ENCODE measurements at places on chromosomes 11 and 22. TPM values are rescaled to one million over a fixed set of nuclear protein-coding genes. Genes with fewer than 3 reads are reported as not detected.

GRCh38 chr11:3000032-3000961, 8.2 kb upstream of the NAP1L4 start:
- DNase-seq, result peak; percentile 86

Gene OR5P2
- not detected for total RNA-seq

GRCh38 chr11:69644962-69645675, 4.2 kb downstream of the CCND1 start:
- DNase-seq, result no peak

Gene GAS2
- 10.0 TPM for total RNA-seq

Gene ADORA2A
- total RNA-seq, result 4.3 TPM

DNA sequence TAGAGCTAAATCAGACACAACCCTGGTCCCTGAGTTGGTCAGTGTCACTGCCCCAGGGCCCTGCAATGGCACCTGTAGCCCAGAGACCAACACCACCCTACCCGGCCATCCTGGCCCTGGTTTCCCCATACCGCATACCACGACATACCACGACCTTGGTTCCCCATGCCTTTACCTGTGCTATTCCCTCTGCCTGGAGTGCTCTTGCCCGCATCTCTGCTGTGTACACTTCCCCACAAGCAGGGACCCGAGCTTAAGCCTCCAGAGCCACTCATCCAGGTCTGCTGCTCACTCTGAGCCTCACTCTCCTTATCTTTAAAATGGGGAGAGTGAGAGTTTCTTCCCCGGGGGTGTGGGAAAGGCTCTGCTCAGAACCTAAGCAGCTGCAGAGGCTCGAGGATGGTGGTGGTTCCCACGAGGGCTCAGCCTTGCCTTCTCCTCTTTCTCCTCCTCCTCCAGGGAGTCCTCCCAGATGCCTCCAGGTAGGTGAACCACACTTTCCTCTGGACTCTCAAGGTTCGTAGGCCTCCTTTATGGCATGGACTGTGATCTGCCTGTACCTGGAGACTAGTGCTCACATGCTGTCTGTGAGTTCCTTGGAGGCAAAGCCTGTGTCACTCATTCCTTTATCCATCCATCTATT, 48.1 kb downstream of the WNT7B start:
- no peak for DNase-seq

DNA sequence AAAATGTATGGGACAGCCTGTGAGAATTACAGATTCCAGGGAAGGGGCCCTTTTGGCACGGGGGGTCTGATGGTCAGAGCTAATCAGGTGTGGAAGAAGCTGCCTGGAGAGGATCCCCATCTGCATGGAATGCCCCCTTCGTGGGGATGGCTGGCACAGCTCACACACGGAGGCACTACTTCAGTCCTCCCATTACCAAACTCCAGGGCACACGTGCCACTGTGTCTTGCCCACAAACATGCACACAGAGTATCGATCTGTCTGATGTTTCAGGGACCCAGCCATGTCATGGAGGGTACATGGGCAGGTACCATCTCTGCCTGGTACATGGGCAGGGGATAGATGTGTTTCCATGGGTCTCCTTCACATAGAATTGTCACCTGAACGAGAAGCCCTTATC, 14.7 kb downstream of the KCNQ1OT1 start:
- no peak for DNase-seq

- no peak for DNase-seq
Observed at GRCh38 chr11:106694501-106694900, 323.8 kb downstream of the GUCY1A2 start.

DNA sequence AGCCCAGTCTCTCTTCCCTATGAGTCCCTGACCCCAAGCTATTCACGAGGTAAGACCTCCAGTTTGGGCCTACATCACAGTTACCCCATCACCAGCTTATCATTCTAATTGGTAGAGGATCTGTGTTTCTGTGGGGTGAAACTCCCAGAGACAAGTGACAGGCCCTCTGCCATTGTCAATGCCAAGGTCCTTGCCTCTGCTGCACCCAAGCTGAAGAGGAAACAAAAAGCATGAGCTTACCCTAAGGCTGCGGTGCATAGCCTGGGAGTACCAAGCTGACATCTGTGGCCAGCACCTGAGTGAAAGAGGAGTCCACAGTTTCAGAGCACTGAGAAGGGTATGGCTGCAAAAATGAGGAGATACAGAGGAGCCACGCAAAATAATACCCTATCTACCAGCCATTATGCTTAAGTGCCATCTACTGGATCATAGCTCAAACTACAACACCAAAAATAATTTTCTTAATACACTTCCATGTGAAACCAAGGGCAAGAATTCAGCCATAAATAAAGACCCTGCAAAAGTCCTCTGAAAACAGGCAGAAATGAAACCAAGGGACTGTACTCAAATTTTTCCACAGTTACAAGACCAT, 62.3 kb upstream of the ANO5 start:
- DNase-seq, result no peak

- peak; percentile 46 for DNase-seq
Observed at GRCh38 chr22:49958931-49959781, 1.4 kb upstream of the PIM3 start.

DNA sequence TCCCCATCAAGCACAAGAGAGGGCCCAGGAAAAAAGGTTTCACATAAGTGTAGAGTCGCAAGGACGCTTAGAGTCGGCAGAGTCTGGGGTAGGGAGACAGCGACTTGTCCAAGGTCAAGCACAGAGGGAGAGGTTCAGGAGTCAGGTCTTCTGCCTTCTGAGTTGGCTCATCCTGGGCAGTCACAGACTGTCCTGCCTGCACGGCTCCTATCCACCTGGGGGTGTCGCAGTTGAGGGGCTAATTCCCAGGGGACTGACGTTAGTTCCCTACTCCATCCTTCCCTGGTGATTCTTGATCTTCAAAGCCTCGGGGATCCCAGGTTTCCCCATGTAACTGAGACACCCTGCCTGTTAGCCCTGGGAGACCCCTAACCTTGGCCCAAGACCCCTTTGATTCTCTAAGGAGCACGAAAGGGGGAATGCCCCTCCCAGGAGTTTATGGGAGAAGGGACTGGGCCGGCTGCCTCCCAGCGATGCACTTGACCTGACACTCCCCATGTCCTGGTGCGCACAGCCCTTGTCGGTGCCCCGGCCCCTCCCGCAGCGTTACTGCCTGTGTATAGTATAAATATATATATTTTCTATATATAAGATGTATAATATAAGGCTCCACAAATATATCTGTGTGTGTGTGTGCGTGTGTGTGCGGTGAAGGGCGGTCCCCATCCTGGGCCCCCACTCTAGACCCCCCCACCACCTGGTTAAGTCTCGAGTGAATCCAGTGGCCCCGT, 14.7 kb upstream of the TAB1 start:
- no peak for DNase-seq

Gene SCARF2
- total RNA-seq, result 3.0 TPM

Gene KAT5
- 44.6 TPM for total RNA-seq

- no peak for DNase-seq
Observed at GRCh38 chr22:40533712-40534378, 102.7 kb downstream of the MRTFA start.

Gene OR5T2
- total RNA-seq, result not detected

Gene OR10G8
- total RNA-seq, result not detected

Gene TUBA8
- total RNA-seq, result 243 TPM

GRCh38 chr11:37313266-37313665, 715.2 kb upstream of the RAG2 start:
- DNase-seq, result no peak

DNA sequence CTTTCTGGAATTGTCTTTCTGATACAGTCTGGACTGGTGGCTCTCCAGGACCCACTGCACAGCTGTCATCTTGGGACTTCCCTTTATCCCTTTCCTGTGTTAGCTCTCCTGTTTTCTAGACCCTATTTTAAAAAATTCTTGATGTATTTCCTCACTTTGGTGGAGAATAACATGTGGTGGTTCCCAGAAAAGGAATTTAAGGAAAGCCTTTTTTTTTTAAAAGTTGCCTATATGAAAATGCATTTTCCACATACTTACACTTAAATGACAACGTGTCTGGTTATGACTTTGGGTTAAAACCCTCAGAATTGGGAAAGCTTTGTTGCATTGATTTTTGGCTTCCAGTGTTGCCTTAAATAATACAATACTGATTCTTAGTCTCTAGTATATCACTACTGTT, 400.7 kb downstream of the TMEM135 start:
- no peak for DNase-seq

GRCh38 chr11:133787379-133788141, 57.8 kb downstream of the SPATA19 start:
- DNase-seq, result peak; percentile 74

- no peak for DNase-seq
Observed at GRCh38 chr11:33325451-33325850, 68.3 kb downstream of the HIPK3 start.

DNA sequence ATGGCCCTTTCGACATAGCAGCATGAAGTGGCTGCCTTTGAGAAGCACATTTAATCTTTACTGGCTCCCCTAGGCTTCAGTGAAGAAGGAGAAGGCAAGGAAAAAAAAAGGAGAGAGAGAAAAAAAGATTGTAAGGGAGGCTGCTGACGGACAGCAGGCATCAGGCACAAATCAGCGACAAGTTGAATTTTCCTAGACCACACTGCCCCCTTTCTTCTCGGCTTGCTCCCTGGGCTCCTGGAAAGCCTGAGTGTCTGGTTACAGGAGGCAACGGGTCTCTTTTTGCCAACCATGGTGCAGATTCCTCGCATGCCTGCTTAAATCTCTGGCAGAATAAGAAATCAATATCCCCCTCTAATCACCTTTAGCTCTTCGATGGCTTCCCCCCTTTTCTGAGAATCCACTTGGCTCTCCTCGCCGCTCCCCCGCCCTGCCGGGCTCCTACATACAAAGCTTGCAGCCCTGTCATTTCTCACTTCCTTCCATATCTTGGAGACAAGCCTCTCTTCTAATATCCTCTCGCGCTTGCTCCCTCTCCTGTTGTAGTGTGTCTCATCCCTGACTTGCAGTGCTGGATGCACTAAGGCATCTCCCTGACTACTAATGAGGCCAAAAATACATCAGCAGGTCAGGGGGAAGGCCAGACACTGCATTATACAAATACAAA, 14.3 kb downstream of the BLID start:
- DNase-seq, result peak; percentile 71

GRCh38 chr11:86785576-86785975, 14.8 kb upstream of the PRSS23 start:
- no peak for DNase-seq

DNA sequence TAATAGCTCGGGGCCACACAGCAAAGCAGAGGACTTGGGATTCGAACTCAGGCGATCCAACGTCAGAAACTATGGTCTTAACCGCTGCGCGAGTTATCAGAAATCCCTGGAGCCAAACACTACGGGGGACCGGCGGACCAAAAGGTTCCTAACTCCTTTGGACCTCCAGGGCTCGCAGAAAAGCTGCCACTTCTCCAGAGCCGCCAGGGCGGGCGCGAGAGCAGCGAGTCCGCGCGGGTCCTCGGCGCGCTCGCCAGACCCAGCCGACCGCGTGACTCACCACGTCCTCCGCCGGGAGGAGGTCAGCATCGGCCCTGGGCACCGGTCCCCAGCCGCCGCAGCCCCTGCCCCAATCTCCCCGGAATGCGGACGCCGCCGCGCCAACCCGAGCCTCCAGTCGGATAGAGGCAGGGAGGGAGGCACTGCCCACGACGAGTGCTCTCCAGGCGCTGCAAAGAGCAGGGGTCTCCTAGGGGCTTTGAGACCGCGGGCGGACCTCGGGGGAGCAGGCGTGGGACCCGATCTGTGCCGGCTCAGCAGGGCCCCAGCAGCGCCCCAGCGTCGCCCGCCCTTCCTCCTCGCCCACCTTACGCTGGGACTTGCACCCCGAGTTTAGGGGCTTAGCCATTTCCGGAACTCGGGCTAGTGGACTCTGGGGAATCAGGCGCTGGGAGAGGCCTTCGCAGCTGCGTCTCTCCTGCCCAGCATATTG, 6.2 kb upstream of the ALX4 start:
- DNase-seq, result no peak

Gene OR4D5
- not detected for total RNA-seq

GRCh38 chr11:76200006-76200940, 6.0 kb downstream of the WNT11 start:
- peak; percentile 56 for DNase-seq

DNA sequence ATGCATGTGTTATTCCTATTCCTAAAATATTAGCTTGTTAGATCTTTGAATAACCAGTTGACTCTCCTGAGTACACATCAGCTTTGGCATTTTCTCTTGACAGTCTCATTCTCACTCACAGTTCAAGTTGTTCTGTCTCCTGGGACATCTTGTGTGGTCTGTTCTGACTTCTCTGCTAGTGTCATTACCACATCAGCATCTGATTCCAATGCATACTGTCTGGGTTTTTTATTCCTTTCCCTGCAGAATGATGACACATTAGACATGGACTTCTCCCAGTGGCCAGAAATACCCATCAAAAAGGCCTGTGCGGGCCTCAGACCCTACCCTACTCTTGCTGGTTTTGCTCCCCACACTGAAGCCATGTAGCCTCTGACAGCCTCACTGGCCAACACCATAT, 2.7 kb downstream of the ZNF74 start:
- no peak for DNase-seq

Gene MDK
- 3.2 TPM for total RNA-seq

Gene BDNF
- total RNA-seq, result 2.9 TPM

DNA sequence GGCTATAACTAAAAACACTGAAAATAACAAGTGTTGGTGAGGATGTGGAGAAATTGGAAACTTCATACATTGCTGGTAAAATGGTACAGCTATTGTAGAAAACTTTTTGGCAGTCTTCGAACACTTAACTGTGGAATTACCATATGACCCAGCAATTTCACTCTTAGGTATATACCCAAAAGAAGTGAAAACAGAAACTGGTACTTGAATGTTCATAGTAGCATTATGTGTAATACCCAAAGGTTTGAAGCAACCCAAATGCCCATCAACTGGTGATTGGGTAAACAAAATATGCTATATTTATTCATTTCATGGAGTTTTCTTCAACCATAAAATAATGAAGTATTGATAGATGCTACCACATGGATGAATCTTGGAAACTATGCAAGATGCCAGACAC, 40.8 kb upstream of the FTH1 start:
- DNase-seq, result no peak

GRCh38 chr22:46573781-46574437, 36.5 kb upstream of the CELSR1 start:
- no peak for DNase-seq

- no peak for DNase-seq
Observed at GRCh38 chr11:102479733-102480132, 27.2 kb upstream of the TMEM123 start.

- peak; percentile 94 for DNase-seq
Observed at GRCh38 chr22:21014202-21014725, 701 bp upstream of the P2RX6 start.

DNA sequence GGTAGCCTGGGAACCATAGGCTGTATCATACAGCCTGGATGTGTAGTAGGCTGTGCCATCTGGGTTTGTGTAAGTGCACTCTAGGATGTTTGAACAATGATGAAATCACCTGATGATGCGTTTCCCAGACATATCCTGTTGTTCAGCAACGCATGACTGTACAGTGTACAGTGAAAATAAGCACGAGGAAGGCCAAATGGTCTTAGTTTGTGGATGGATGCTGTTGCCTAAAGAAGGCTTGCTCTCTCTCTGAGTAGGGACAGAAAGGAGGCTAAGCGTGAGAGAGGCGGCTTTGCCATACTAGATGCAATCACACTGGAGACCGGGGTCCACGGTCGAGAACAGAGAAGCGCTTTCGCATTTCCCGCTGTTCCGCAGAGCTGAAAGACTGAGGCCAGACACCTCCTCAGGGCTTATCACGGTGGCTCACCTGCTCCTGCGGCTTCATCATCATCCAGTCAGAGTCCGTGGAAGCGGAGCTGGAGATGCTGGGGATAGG, 27.6 kb upstream of the APLP2 start:
- DNase-seq, result no peak

Gene ARHGAP42
- 4.5 TPM for total RNA-seq
